ENCODE measurements at places on chromosomes 5 and 9.

DNA sequence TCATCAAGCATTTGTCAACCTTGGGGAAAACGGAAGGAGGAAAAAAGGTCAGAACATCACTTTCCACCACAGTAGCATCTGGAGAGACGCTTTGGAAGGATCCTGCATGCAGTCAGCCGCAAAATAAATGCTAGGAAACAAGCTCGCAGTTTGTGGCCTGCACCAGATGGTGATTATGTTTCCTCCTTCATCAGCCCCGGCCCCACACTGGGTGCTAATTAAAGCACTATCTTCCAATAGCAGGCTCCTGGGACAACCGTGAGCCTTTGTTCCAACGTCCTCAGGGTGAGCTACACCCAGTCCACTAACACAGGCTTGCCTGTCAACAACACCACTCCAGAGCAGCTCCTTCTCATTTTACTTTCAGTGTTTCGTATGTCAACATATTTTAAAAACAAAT, 64.0 kb downstream of the RNF130 start:
- DNase-seq: no peak

DNA sequence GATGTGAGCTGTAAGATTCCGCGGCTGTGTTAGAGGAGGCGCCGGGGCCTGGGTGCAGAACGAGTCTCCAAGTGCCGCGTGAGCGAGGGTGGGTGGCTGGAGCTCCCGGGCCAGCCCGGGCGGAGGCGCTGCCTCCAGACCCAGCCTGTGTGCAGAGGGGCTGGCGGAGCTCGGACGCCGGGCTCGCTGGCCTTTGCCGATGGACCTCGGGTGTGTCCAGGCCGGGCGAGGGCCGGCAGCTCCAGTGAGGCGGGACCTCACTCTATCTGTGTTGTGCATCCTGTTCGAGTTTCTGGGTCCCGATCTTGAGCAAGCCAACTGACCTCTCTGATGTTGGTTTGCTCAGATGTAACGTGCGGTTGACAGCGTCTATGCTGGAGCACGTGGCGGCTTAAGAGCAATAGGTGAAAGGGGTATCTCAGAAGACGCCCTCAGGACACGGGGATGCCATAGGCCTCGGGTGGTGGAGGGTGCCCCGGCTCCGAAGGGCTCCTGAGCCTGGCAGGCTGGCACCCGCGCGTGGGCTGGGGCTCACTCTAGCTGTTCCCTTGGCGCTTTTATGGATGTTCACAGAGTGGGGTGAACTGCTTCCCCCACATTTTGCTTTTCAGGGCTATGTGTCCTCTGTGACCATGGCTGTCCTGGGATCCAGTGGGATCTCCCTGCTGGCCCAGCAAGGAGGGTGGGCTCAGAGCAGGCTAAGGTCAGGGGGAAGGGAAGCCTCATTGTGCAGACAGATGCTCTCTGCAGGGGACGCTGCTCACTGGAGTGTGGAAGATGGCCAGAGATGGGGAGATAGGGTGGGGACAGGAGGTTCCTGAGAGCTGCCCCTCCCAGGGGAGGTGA, 69.8 kb downstream of the MRPL36 start:
- no peak for DNase-seq

DNA sequence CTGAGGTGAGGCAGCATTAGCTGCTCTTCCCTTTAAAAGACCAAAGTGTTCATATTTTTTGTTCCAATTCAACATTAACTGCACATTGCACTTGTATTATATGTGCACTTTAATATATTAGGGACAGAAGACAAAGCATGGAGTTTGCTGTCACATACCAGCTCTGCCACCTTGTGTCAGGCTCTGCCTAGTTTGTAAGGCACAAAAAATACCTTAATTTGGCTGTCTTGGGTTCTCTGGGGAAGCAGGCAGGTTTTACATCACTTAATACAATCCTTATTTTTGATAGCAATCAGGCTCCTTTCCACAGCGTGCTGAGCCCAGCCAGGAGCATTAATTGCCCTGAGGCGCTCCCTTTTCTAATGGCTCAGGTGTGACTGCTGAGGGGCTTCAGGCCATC, 131.8 kb downstream of the SCAMP1 start:
- no peak for DNase-seq

DNA sequence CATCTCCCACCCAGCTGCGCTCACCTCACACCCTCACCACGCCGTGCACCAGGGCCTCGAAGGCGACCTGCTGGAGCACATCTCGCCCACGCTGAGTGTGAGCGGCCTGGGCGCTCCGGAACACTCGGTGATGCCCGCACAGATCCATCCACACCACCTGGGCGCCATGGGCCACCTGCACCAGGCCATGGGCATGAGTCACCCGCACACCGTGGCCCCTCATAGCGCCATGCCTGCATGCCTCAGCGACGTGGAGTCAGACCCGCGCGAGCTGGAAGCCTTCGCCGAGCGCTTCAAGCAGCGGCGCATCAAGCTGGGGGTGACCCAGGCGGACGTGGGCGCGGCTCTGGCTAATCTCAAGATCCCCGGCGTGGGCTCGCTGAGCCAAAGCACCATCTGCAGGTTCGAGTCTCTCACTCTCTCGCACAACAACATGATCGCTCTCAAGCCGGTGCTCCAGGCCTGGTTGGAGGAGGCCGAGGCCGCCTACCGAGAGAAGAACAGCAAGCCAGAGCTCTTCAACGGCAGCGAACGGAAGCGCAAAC, 1.1 kb downstream of the POU4F3 start:
- DNase-seq: no peak

DNA sequence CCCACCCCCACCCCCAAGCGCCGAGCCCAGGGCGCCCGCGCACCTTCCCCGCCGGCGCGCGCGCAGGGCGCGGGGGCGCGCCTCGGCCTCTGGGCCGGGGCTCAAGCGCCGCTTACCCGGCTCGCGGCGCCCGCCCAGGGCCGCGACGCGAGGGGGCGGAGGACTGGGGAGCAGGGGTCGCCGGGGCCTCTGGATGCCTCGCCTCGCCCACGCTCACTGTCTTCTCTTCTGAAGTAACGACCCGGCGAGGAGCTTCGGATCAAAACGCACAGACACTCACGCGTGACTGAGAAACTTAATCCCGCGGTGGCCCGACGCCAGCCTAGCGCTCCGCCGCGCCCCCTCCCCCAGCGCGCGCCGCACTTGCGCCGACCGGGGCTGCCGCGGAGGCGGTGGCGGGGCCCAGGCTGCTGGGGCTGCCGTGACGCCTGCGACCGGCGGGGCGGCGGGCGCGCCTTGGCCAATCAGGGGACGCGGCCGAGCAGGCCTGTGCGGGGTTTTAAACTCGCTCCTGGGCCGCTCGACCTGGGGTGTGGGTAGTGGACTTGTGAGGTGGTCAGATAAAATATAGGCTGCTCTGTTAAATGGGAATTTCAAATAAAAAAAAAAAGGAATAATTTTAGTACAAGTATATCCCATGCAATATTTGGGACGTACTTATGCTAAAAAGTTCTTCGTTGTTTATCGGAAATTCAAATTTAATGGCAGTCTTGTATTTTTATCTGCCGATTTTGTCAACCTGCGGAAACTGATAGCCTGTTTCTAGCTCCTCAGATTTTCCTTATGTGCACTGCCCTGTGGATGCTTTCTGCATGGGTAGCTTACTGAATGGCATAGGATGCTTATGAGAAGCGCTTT, at the start of gene MPDZ:
Gene MPDZ (minus strand): TSS at position 409 of the 858 bp plus-strand sequence. CDS start 29,377 bp downstream, outside the sequence.
- no peak for DNase-seq

DNA sequence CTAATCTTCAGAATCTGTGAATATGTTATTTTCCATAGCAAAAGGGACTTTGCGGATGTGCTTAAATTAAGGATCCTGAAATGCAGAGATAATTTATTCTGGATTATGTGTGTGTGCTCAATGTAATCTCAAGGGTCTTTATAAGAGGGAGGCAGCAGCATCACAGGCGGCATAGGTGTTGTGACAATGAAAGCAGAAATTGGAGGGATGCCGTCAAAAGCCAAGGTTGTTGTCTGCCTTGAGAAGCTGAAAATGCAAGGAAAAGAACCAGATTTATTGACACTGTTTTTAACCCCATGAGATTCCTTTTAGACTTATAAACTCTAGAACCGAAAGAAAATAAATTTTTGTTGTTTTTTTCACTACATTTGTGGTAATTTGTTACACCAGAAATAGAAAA, 948.5 kb downstream of the TLE4 start:
- no peak for DNase-seq

DNA sequence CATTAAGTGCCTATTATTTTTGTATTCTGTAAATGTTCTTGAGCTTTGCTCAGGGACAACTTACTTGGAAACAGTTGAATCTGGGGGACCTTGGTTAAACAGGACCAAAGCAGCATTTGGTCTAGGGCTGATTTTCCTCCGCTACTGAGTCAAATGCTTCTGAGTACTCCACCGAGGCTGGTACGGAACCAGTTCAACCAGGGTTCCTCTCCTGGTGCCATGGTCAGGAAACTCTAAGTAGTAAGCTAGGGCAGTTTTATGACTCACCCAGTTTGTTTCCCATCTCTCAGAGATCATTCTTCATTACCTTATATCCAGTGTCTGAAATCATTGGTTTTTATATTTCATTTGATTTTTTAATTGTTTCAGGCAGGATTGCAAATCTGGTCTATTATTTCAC, 111.9 kb upstream of the TNFAIP8 start:
- no peak for DNase-seq

DNA sequence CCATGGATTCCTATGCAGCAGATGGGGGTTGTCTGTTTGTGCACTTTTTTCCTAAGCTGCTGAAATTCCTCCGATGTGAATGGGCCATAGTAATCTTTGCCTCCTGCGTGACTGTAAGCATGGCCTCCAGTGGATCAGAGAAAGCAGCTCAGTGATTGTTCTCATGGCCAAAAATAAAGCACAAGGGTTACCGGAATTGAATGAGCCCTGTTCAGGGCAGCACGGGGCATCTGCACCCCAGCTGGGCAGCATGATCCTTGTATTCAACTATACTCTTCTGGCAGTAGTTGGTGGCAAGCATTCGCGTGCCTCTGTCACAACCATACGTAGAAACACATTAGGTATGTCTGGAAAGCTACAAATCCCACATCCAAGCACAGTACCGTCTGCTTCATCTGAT, 193.9 kb downstream of the RORB start:
- DNase-seq: no peak

DNA sequence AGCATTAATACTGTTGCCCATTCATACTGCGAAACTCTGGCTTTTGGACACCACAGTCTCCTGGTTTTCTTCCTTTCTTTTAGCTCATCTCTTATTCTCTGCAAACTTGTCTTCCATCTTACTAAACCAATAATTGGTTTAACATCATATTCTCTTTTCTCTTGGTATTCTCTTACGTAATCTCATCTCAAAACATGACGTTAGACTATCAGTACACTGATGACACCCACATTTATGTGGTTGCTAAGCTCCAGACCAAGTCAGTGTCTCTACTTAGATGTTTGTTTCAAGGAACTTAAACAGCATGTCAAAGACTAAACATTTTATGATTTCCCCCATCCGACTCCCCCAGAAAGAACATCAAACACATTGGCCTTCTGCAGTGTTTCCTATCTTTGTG, 2.1 kb downstream of the PRRC1 start:
- no peak for DNase-seq

- no peak for DNase-seq
These were observed 713 bp downstream of the LCN10 start for GRCh38 chr9:136741883-136742571.

GRCh38 chr9:10612641-10613398, at the start of gene PTPRD:
Gene PTPRD, minus strand, starts transcription at chr9:10613002.
- DNase-seq: no peak

DNA sequence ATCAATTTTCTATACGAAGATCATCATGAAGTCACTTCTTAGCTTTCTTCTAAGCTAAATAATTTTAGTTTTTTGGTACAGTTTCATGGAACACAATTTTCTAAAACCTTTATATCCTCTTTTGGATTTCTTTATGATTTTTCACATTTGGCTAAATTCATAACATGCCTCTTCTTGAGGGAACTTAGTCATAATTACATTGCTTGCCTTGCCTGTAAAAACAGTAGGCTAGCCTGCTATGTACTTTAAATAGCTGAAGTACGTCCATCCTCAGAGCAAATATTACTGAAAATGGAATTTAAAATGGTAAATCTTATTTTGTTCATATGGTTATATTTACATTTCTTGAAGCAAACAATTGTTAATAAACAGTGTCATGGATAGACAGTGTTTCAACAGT, 225.0 kb downstream of the VPS13A start:
- DNase-seq: no peak

DNA sequence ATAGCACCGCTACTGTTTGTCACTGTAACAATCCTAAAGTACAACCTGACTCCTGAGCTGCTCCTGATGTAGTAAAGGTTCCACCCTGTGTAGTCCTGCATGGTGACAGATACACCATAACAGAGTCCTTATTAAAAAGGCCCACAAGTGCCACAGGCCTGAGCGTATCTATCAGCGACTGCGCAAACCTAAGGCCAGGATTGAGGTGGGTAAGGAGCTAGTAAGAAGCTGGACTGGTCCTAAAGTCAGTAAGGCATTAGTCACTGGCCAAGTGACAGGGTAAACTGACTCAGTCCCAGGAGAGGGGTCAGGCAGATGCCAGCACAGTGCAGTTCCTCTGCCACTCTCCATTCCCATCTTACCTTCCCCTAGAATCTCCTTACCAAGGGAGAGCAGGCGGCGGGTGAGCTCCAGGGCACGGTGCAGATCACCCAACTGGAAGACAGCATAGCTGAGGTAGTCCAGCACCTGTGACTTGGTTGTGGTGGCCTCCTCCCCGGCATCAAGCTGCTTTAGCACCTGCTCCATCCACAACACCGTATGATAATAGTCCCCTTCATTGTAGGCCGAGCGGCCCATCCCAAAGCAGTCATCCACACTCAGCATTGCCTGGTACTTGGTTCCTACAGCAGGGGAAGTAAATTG, 17.6 kb downstream of the P4HA2 start:
- DNase-seq: no peak

- no peak for DNase-seq
These were observed 126.0 kb upstream of the ACO1 start for GRCh38 chr9:32258482-32258881.

GRCh38 chr9:109861918-109862317, 81.9 kb downstream of the PALM2AKAP2 start:
- DNase-seq: no peak

GRCh38 chr5:79845448-79846197, 145.4 kb downstream of the MTX3 start:
- no peak for DNase-seq

All from esophagus squamous epithelium (tissue), 5 donors.